ENCODE measurements at places on chromosomes 13 and 19. TPM values are rescaled to one million over a fixed set of nuclear protein-coding genes. Genes with fewer than 3 reads are reported as not detected.

The NRTN gene
- total RNA-seq = not detected

- no peak for DNase-seq
These were observed 16.8 kb downstream of the MBD3L2B start for GRCh38 chr19:7004313-7004931.

The CEACAM6 gene
- not detected for total RNA-seq

The APOC4 gene
- not detected for total RNA-seq

DNA sequence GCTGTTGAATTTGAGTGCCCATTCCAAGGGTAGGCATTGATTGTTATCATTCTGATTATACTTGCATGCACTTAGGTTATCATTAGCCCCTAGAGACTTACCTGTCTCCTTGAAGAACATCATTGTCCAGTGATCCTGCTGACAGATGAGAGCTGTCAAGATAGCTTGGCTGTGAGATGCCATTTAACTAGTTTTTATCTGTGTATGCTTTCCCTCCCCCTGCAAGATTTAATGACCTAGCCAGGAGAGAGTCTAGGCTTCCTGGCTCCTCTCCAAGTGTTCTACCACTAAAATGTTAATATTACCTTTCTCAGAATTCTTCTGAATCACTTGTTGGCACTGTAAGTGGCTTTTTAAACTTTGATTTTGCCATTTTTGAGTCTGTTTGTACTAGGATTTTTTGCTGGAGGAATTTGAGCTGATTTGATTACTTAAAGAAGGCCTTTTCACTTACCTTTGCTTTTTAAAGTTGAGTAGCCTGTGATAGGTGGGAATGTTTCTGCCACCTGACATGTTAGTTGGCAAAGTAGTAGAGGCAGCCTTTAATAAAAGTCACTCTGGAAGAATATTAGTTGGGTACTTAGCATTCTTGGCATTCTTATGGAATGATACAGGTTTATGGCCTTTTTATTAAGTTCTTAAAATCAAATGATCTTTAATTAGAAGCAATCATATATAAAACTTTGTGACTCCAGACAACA lies 41.1 kb downstream of the ARHGAP35 start:
- no peak for DNase-seq

GRCh38 chr13:66994097-66994496 lies 236.0 kb downstream of the PCDH9 start:
- DNase-seq = peak; percentile 54

- DNase-seq = no peak
These were observed 39.9 kb downstream of the SIGLEC7 start for GRCh38 chr19:51181913-51182419.

- DNase-seq = no peak
These were observed 285.8 kb upstream of the PCDH9 start for GRCh38 chr13:67515895-67516294.

DNA sequence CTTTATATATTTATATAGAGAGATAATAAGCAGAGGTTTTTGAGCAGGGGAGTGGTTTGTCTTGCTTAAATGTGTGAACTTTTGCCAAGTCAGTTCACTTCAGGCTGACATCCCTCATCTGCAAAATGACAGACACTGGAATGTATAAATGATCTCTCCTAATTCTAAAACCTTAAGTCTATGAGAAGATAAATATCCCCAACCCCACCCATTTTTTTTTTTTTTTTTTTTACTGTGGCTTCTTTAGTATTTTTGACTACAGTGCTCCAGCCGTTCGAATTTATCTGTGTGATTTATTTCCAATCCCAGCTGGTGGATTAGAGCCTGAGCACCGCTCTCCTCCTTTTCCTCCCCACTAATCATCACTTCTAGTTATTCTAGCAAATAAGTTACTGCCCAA lies 234.8 kb downstream of the DACH1 start:
- no peak for DNase-seq

DNA sequence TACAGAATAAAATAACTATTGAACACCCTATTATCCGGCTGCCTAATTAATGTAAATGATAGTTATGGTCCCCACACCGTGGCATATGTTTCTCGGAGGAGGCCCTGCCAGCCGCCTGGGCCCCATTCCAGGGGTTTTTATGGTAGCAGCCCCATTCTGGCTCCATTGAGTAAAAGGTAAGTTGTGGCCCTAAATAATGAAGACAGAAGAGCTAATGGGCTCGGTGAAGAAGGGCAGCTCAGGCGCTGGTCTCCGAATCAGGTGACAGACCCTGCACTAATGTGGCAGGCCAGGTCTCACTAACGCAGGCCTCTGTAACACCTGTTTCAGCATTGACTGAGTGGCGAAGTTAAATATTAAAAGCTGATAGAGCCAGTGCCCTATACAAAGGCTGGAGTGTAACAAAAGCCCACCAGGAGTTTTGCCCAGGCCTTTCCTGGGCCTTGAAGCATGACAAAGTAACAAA lies 19.1 kb downstream of the POP4 start:
- no peak for DNase-seq

DNA sequence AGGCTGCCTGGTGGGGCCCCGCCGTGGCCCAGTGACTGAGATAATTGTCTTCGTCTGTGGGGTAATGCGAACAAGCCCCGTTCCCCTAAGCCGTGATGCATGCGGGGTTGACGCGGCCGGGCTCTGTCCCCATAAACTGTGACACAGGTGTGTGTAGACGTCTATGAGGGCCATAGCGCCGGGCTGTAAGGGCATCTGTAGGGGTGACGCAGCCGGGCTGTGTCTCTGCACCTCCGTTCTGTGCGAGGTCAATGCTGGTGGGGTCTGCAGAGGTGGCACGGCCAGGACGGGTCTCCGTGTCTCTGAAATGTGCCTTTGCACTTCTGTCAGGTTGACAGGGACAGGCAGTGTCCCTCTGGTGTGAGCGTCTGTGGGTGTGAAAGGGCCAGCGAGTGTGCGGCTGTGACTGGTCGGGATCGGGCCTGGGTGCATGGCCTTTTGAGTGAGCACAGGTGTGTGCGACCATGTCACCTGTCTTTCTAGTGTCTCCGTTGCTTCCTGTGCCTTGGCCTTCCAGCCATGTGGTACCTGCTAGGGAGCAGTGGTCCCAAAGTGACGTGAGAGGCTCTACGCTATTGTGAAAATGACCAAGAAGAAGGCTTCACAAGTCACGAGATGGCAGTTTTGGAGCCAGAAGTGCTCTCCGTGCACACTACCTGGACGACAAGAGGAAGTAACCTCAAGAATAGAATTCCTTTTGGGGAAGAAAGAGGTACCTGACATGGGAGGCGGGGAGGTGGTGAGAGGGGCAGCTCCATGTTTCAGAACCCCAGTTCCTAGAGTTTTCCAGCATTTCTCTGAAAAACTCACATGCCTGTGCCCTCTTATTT lies 16.4 kb upstream of the ZNF331 start:
- DNase-seq = no peak

DNA sequence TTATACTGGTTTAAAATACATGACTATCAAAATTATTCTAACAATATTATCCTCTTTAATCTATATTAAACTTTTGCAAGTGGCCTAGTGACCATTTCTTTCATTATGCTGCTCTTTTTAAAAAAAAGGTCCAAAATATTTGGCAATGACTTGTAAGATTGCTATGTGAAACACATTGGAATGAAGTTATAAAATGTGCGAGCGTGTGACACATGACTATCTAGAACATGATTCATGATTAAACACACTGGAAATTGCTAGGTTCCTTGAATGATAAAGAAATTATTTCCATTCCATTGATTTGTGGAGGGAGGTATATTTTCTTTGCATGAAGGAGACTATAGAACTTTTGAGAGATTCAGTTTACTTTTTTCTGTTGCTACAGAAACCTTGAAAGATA lies 739.1 kb downstream of the DIAPH3 start:
- DNase-seq = no peak

The CEACAM1 gene
- 5.0 TPM for total RNA-seq

DNA sequence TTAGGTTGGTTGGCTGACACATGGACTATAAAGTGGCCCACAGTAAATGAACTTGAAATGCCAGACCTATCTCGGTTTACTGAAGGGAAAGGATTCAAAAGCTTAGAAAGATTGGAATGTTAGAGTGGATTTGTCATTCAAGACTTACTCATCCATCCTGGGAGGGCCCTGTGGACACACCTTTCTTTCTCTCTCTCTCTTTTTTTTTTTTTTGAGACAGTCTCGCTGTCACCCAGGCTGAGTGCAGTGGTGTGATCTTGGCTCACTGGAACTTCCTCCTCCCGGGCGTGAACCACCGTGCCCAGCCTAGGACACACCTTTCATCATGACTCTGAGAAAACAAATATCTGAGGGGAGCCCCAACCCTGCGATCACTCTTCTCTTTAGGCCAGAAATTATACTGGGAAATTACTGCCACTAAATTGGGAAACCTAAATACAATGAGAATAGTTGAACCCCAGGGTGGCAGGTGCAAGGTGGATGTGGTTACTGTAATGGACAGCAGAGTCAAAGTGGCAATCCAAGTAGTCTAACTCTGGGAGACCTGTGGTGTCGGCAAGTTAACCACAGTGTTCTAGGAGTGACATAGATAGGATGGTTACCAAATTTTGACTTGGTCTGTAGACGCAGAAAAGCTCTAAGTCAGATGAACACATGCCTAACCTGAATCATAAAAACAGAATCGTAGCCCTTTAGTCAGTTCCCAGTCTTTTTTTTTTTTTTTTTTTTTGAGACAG lies 47.1 kb upstream of the ZMYM5 start:
- DNase-seq = no peak

DNA sequence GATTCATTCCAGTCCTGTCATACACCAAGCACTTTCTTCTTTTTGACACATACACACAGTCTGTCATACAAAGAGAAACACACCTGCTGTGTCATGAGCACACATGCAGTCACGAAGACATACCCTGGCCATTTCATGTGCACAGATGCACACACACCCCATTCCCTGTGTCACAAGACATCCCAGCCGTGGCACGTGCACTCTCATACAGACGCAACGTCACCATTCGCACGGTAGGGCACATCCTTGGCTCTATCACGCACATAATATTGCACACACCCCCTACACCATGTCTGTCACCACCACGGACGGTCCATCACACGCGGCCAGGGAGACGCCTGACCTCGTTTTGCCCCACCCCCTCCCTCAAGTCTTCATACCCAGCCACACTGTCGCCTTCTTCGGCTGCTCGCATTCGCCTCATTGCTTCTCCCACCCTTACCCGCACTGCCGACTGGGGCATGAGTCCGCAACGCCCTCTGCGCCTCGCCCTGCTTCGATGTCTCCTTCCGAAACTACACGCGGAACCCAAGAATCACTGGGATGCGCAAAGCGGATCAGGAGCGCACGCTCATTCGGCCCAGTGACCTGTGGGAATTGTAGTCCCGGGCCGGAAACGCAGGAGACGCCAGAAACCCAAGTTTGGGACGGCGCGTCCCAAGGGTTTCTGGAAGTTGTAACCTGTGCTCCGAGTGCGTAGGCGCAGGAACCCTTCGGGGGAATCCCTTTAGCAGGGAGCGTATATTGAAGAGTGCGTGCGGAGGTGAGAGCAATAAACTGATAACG lies 6.8 kb upstream of the ZNF283 start:
- DNase-seq = no peak

GRCh38 chr13:37229931-37230330 lies 124.5 kb upstream of the CSNK1A1L start:
- no peak for DNase-seq

The GRIK5 gene
- total RNA-seq = 0.57 TPM

The PABPC3 gene
- not detected for total RNA-seq

DNA sequence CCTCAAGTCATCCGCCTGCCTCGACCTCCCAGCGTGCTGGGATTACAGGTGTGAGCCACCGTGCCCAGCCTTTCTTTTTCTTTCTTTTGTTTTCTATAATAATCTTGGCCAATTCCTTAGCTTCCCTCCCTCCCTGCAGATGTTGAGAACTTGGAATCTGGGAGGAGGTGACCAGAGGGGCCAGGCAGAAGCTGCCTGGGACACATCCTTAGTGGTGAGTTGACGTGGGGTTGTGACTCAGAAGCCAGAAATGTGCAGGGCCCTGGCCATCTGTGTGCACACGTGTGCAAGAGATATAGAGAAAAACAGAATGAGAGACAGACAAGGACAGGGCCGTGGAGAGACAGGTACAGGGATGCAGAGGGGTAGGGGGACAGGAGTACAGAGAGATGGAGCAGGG lies 154.3 kb downstream of the SIPA1L3 start:
- DNase-seq = no peak

DNA sequence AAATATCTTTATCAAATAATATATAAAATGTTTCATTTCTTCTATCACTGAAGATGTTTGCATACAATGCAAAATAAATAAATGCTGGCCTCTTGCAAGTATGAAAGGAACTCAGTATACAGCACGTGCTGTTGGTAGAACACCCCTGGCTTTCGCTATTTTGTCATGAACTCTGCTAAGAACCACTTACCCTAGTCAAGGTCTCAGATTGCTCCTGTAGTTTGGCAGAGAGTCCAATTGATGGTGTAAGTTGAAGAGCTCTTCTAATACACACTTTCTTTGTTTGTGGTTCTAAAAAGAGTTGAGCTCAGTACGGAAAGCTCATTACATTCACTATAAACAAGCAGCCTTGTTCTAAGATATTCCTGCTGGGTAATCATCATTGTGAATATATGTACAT lies 1258.9 kb downstream of the EFNB2 start:
- no peak for DNase-seq

DNA sequence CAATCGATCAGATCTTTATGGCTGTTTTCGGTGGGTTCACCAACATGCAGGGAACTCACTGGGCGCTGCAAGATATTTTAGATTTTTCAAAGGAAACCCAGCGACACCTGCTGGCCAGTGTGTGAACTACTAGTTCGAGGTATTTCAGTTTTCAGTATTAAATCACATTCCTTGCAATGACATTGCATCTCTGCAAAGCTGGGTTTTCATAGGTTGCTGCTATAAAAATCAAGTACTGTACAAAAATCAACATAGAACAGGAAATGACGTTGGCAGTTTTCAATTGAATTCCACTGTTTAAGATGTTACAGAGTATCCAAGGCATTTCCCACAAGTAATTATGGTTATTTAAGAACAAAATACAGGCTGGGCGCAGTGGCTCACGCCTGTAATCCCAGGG lies 17.6 kb downstream of the LIG1 start:
- DNase-seq = peak; percentile 91

- DNase-seq = peak; percentile 53
These were observed 110.5 kb downstream of the COG6 start for GRCh38 chr13:39765801-39766463.

DNA sequence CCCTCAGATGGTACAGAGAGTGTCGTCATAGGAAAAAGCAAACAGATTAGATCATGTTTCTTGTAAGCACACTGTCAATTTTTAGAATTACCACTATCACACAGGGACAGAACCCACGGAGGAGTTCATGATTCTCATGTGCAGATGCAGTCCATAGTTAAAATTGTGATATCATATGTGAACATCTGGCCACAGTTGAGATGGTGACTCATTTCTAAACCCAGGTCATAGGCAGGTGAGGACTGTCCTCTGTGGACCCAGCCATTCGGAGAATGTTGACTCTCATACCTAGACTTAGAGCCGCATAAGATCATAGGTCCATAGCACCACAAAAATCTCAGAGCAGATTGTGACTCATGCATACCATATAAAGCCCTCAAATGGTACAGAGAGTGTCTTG lies 17.8 kb upstream of the ZNF730 start:
- DNase-seq = no peak

The CCDC122 gene
- 5.4 TPM for total RNA-seq

The SPART gene
- total RNA-seq = 6.8 TPM

The BBC3 gene
- 10.0 TPM for total RNA-seq

- peak; percentile 73 for DNase-seq
These were observed 25.6 kb downstream of the EPS15L1 start for GRCh38 chr19:16446108-16446723.

The KCNN1 gene
- not detected for total RNA-seq

- DNase-seq = no peak
These were observed 931.0 kb upstream of the MIR17HG start for GRCh38 chr13:90416519-90416918.

The CACNG6 gene
- not detected for total RNA-seq

All from Peyer's patch (tissue), 4 donors.